ENCODE measurements at places on chromosomes 2 and 18. TPM values are rescaled to one million over a fixed set of nuclear protein-coding genes. Genes with fewer than 3 reads are reported as not detected.

SERPINB11 gene
- not detected for total RNA-seq

- DNase-seq = no peak
Measured at GRCh38 chr2:64108666-64109241, 35.5 kb downstream of the PELI1 start.

- peak; percentile 45 for DNase-seq
Measured at GRCh38 chr2:127811397-127812321, 688 bp upstream of the WDR33 start.

SH3BP4 gene
- 44.4 TPM for total RNA-seq

- DNase-seq = no peak
Measured at GRCh38 chr2:49812730-49813129, 658.4 kb upstream of the FSHR start.
